ENCODE measurements at places on chromosomes 4 and X.

GRCh38 chr4:25184056-25184455 lies 23.8 kb upstream of the SEPSECS start:
- no peak for DNase-seq

DNA sequence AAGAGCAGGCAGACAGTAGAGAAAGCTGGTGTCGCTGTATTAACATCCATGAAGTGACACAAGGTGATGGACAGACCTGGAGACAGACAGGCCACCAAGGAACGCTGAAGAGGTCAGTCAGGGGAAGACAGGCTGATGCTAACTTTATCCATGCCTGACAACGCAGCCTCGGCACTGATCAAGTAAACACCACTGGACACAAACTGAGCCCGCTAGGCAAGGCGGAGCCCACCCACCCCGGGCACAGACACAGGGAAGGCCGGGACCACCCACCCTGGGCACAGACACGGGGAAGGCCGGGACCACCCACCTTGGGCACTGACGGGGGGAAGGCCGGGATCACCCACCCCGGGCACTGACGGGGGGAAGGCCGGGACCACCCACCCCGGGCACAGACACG lies 18.8 kb downstream of the PPP2R3B start:
- DNase-seq, result no peak

DNA sequence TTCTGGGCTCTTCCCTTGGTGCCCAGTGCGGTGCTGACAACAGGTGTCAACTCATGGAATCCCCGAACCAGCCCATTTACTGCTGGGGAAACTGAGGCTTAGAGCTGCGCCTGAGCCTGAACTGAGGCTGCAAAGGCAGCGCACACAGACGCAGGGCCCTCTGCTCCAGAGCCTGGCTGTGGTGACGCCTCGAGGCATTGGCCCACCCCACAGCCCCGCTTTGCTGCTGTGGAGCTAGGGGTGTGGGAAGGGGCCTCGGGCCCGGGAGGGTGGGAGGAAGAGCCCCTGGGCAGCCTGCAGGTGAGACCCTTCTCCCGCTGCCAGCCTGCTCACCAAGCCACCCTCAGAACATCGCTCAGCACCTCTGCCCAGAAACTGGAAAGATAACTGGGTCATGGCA lies 97.4 kb upstream of the LRPAP1 start:
- no peak for DNase-seq

DNA sequence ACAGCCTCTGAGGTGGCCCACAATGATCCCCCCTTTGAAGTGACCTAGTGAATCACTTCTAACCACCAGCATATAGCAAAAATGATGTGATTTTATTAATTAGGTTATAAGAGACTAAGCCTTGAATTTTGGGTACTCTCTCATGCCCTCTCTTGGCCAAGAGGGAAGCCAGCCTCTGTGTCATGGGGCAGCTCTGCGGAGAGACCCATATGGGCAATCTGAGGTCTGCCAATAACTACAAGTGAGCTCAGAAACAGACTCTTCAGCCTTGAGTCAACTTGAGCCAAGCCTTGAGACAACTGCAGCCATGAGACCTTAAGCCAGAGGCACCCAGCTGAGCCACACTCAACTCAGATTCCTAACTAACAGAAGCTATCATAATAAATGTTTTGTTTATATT lies 45.7 kb downstream of the MANBA start:
- DNase-seq, result no peak

DNA sequence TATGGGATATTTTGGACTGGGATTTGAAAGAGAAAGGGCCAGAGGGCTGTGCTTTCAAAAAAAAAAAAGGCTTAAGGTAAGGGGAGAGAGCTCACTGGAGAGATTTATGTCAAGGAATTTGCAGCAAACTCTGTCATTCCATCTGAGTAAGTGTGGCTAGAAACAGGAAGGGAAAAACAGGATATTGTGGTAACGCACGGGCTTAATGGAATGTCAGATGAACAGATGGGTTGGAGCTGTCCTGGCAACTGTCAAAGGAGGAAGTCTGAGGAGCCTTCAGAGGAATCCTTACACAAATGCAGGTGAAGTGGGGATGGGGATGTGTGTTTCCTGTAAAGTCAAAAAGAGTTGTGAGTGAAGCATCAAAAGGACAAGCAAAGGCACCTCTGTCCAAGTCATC lies 15.1 kb upstream of the NKX3-2 start:
- no peak for DNase-seq

- no peak for DNase-seq
Observed at GRCh38 chr4:81946996-81947395, 426.8 kb downstream of the HNRNPD start.

GRCh38 chrX:103571726-103572125 lies 13.6 kb upstream of the TCEAL4 start:
- DNase-seq, result no peak

DNA sequence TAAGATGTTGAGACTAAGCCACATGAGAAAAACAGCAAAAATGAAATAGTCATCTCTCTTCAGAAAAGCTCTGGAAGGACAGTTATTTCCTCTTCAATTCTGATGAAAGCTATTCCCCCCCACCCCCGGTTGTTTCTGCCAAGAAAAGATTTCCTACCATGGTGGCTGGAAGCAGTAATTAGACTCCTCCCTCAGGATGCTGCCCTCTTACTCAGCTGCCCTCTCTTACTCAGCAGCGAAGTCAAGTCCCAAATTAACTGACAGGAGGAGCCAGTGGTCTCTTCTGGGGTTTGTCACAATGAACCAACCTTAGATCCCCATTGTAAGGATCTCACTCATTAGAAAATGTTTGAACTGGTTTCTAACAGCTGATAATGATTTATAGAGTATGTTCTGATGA lies 38.0 kb downstream of the GPM6B start:
- no peak for DNase-seq

- no peak for DNase-seq
Observed at GRCh38 chr4:4578981-4579380, 37.1 kb upstream of the STX18 start.

GRCh38 chrX:153631907-153632594 lies 15.0 kb upstream of the DUSP9 start:
- DNase-seq, result peak; percentile 14

- DNase-seq, result no peak
Observed at GRCh38 chrX:100863326-100863864, 10.8 kb downstream of the NOX1 start.

- no peak for DNase-seq
Observed at GRCh38 chr4:71255976-71256375, 82.8 kb upstream of the SLC4A4 start.

DNA sequence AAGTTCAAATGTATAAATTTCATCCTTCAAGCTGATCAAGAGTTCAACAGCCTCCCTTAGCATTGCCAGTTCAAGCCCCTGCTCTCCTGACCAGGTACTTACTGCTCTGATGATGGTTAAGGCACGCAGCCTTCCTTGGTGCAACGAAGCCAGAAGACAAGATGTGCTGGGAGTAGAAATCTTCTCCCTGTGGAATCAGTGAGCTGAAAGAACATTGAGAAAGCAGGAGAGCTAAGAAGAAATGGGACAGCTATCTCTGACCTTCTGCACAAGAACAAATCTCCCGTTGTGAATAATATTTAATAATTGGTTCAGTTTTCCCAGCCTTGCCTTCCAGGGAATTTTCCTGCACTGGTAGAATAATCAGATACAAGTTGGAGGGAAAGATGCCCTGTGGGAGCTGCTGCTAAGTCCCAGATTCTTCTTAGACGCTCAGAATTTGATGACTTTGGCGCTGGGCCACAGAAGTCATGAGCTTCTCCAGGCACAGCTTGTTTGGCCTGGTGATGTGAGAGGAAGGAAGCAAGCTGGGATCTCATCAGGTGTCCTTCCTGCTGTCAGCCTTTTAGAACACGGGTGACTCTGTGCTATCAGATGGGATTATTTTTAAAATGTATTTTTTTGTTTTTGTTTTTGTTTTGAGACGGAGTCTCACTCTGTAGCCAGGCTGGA lies 77.8 kb downstream of the CD38 start:
- no peak for DNase-seq

- DNase-seq, result no peak
Observed at GRCh38 chr4:103067841-103068547, 8.6 kb downstream of the SLC9B2 start.

GRCh38 chrX:150570512-150570911 lies 2.1 kb downstream of the MTM1 start:
- no peak for DNase-seq

GRCh38 chr4:102809190-102809589 lies 18.2 kb downstream of the UBE2D3 start:
- DNase-seq, result no peak

DNA sequence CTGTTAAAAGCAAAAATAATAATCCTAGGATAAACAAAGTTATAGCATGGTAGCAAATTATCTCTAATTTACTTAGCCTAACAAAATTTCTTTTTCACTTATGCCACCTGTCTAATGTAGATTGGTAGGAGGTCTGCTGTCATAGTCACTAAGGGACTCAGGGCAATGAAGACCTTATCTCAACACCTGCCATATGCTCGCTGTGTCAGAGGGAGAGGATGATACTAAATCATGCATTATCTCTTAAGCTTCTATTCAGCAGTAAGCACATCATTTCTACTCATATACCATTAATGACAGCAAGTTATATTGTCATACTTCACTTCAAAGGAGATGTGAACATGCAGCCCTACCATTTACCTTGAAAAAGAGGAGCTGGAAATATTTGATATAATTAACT lies 44.1 kb downstream of the AFM start:
- no peak for DNase-seq

GRCh38 chr4:141417387-141417786 lies 196.7 kb downstream of the ZNF330 start:
- no peak for DNase-seq

- DNase-seq, result no peak
Observed at GRCh38 chr4:13481569-13481968, 2.6 kb downstream of the RAB28 start.

DNA sequence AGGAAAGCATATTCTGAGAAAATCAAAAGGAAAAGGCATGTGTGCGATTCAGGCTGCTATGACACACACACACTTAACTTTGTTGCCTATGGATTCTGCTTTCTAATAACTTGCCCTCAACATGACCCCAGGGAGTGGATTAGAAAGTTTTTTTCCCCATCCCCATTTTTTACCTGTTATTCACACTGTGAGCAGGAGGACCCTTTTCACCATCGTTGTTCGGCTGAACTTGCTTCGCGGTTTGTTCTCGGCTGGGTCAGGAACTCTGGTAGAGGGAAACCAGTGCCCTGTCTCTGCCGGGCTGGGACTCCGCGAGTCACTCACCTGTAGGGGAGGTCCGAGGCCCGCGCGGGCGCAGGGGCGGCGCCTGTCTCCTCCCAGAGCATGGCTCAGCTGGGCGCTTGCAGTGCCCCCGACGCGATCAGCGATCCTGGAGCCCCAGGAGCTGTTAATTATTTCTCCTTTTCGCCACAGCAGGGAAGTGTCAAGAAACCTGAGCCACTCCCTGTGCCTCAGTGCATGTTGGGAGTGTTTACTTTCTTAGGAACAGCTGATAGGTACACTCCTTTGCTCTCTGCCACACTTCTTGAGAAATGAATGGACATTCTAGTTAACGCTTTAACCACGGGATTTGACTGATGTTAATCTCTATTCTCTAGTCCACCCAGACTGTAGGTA lies at the start of gene RASSF6:
TSS of gene RASSF6 (minus strand) at position 322 of the 678 bp plus-strand sequence. CDS start 8,641 bp downstream, outside the sequence.
- no peak for DNase-seq

DNA sequence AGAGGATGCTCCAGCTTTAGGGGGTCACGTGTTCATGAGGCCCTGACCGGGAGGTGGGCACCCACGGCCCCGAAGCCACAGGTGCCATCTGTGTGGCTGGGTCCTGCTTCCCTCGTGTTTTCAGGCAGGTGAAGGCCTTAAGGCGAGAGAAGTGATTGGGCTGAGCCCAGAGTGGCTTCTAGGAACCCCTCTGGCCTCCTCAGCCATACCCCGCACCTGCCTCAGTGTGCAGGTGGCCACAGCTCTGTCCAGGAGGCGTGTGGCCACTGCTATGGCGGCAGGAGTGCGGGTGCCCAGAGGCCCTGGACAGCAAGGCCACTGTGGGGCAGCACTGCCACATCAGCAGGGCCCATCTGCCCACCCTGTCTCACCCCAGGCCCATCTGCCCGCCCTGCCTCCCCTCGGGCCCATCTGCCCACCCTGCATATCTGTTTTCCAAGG lies 25.0 kb downstream of the NKX1-1 start:
- DNase-seq, result no peak

DNA sequence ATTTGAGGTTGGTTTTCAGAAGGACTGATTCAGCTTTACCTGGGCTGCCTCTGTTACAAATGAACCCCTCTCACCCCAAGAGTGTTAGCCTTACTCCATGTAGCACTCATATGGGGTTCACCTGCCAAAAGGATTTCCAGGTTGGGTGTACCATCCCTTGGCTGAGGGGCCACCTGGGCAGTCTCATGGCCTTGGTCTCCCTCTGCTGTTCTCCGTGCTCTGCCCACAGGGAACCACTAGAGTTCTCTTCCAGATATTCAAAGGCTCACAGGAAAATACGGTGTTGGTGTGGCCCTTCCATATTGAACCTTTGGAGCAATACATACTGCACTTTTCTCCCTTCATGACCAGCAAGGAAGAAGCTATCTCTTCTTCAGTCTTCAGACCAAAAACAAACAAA lies 18.0 kb upstream of the PRDM5 start:
- DNase-seq, result no peak

DNA sequence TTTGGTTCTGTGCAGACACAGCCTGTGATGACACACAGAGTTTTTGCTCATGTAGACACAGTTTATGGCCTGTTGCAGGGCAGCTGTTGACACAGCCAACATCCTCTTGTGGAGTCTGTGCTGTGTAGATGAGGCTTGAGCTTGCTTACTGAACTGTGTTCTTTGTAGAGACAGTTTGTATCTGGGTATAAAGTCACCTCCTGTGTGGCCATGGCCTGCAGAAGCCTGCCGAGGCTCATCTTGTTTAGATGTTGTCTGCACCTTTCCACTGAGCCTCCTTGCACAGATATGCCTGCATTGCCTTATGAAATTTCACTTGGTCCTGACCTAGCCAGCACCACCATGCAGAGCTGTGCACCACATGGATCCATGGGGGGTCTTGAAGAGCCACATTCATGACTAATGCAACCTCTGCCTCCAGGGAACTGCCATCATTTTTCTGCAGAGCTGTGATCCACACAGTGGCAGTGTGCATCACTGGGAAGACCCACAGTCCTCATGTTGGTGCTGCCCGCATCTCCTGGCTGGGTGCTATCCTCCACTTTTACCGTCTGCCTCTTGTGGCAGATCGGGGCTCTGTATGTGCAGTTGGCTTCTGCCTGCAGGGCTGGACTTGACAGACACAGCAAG lies 198.0 kb upstream of the MAMLD1 start:
- no peak for DNase-seq

DNA sequence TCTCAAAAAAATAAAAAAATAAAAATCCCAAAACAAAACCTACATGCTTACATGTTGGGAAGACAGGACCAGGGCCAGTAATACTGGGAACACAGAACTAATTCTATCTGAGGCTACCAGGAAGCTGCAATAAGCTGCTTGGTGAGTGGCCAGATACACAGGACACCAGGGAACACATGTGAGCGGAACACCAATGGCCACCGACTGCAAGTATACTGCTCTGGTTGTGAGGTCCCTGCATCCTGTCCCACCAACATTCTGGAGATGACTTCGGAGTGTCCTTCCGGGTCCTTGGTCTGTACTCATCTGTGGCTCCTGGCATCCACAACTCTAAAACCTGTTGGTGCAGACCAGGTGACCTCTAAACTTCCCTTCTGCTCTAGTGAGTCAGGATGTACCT lies 2.7 kb downstream of the TNIP2 start:
- DNase-seq, result peak; percentile 23

GRCh38 chrX:2474963-2475726 lies 25.6 kb downstream of the DHRSX start:
- DNase-seq, result no peak

- DNase-seq, result no peak
Observed at GRCh38 chr4:172648471-172648870, 520.1 kb upstream of the GALNT7 start.
